Calu3 (cell line): ENCODE measurements at places on chromosomes 11 and 22. TPM values are rescaled to one million over a fixed set of nuclear protein-coding genes. Genes with fewer than 3 reads are reported as not detected.

- no peak overlapping the region for H3K27ac ChIP-seq
- H3K4me3 ChIP-seq, result no peak overlapping the region
- H3K4me1 ChIP-seq, result peaks cover 14% of the 10 kb centered on the region
- no peaks in the 10 kb centered on the region for H3K27me3 ChIP-seq
- DNase-seq, result no peak
Observed at GRCh38 chr11:27938011-27938410, 169.9 kb downstream of the KIF18A start.

GRCh38 chr11:15289723-15290122 is 175.0 kb downstream of the INSC start:
- DNase-seq, result no peak
- H3K4me1 ChIP-seq, result no peaks in the 10 kb centered on the region
- no peaks in the 10 kb centered on the region for H3K36me3 ChIP-seq
- H3K27me3 ChIP-seq, result peaks cover 23% of the 10 kb centered on the region
- no peak overlapping the region for H3K27ac ChIP-seq

Gene PTGDR2
- 0.29 and 0.31 TPM in 2 replicates for total RNA-seq

Gene TRPM5
- not detected in 2 replicates for total RNA-seq

Gene CDC42BPG
- 26.5 and 33.0 TPM in 2 replicates for total RNA-seq
